Stimulated activated CD8-positive, alpha-beta memory T cell treated with anti-CD3 and anti-CD28 coated beads, Interleukin-2, amount 100 ng/mL, for 1 hour (primary cell): ENCODE measurements at places on chromosomes 2 and 18.

- DNase-seq, result no peak
Observed at GRCh38 chr2:46802665-46803546, 112.7 kb downstream of the MCFD2 start.

DNA sequence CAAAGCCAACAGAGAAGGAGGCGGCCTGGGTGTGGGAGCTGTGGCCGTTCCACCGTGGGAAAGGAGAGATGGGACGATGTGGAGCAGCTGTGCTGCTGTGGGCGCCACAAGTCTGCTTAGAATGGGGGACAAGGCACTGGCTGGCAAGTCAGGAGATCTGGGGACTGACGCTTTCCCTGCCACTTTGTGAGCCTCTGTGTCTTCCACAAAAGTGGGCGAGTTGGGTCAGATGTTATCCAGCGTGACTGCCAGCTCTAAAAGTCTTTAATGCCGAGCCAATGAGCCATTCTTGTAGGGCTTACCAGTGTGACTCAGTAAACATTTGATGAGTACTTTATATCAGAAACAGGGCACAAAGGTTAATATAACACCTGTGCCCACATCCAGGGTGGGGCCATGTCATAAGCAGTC is 113.6 kb upstream of the MGAT5 start:
- DNase-seq, result no peak

DNA sequence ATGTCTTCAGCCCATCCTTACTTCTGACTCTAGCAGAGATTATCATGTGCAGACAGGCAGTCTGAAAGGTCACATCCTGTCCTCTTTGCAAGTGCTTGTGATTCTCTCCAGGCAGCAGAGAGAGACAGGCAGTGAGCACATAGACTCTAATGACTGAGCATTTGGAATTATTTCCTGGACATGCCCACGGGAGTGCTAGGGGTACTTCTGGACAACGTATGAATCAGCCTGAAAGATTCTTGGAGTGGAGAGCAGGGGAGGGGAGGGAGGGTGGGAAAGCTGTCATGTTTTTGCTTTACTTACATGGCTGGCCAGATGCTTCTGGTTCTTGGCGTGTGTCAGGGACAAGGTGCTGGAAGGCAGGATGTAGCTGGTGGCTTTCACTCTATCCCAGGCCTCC is 150.6 kb downstream of the RIF1 start:
- DNase-seq, result no peak

DNA sequence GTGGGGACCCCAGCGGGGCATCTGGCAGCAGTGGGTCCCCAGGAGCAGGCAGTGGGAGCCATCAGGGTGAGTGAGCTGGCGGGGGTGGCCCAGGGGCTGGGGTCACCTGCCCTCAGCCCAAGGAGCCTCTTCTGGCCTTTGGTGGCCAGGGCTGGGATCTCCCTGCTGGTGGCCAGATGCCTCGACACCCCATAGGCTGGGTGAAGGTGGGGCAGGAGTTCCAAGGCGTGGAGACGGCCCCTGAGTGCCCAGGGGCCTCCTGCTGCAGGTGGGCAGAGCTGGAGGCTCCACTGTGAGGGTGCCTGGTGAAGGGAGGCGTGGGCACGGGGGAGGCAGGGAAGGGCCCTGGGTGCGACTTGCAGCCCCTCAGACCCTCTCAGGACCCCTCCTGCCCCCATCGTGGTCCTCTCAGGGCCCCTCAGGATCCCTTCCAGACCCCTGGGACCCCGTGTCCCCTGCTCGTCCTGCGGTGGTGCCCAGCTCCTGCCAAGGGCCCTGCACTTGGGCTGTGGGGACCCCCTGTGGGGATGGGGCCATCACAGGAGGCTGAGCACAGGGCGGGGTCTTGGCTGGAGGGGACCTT is 5.0 kb upstream of the GPR35 start:
- DNase-seq, result no peak

GRCh38 chr2:21256006-21256405 is 132.2 kb downstream of the TDRD15 start:
- no peak for DNase-seq

DNA sequence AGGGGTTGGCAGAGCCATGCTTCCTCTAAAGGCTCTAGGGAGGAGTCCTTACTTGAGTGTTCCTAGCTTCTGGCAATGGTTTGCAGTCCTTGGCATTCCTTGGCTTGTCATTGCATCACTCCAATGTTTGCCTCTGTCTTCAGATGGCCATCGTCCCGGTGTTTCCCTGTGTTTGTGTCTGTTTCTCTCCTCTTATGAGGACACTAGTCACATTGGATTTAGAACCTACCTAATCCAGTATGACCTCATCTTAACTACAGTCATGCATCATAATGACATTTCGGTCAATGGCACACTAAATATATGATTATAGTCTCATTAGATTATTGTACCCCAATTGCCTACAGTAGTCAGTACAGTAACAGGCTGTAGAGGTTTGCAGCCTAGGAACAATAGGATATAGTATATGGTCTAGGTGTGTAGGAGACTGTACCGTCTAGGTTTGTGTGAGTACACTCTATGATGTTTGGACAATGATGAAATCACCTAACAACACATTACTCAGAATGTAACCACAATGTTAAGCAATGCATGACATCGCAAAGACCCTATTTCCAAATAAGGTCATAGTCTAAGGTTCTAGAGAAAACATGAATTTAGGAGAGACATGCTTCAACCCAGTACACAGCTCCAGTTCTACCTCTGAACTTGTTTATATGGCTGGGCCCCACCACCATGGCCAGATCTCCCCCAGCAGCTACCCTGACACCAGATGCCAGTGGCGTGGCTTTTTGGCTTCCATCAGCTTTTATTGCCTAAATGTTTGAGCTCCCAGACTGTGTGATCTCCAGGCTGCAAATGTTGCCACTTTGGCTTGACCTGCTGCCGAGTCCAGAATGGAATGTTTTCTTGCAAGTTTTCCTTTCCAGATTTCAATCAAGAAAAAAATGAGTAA is 22.1 kb downstream of the SRD5A2 start:
- no peak for DNase-seq

DNA sequence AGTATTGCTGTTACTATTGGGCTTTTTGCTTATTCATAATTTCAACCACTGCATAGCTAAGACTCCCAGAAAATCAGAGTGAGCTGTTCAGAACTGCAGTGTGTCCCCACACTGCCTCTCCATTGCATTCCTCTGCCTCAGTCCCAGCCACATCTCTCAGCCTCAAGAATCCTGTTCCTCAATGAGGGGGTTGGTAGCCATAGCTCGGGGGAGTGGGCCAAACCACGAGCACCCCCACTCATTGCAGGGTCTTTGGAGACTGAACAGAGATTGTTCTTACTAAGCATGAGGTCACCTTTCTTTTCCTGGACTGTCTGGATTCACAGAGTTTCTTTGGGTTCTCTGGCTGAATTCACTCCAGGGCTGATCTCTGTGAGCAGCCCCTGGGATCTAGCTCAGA is 161.1 kb downstream of the GFPT1 start:
- no peak for DNase-seq

DNA sequence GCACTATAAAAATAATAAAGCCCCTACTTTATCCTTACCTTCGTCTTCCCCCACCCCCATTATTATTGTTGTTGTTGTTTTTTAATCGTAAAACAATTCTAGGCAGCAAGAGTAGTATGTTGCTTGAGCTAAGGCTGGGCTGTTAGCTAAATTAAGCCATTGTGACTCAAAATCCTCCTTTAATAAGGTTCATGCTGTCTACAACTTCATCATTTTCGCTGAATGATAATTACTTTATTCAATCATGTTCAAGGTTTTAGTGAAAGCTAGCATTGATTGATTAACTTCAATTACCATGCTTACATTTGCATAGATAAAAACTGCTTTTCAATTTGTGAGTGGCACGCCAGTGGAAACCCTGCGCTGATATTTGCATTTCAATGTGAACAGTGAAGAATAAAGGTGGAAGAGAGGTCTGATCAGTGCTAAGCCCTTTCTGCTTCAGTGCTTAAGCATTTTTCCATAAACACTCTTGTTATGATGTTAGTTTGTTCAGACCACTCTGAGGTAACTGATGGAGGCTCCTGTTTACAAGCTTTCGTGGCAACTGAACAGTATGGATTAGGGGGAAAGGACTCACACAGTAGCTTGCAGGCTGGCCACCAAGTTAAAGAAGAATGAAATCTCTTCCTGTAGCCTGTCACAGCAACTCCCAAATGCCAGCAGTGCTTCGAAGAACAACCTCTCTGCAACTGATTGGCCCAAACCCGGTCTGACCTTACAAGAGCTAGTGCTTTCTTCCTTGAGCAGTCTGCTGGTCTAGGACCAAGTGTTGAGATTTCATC is 156.8 kb downstream of the GPD2 start:
- DNase-seq, result no peak

DNA sequence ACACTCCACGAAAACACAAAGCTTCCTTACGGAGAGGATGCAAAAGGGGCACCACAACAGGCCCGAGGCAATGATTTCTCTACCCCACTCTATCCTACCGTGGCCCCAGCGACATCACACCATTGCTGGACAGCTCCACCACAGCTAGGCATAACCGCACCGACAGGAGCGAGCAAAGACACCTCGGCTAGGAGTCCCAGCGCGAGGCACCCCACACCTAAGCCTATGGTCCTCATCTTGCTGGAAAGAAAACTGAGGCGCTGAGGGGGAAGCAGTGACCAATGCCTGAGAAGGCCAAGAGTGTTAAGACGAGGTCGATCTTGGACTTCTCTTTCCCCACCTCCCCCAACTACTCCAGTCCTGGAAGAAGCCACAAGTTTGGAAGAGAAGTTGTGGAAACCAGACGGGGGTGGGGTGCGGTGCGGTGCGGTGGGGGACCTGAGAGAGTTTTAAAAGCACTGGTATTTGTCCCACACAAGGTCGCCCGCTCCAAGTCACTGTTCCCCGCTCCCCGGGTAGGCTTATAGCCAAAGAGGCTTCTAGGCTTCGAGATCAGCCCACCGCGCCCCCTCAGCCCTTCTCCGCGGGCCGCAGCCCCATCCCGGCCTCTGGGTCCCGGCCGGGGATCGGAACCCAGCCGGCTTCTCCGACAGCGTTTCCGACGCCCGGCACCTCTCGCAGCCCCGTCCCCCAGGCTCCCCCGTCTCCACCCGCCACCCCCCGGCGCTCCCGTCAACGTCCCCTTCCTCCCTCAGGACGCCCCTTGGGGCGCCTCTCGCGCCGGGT is 766 bp downstream of the PDE6D start:
- no peak for DNase-seq

DNA sequence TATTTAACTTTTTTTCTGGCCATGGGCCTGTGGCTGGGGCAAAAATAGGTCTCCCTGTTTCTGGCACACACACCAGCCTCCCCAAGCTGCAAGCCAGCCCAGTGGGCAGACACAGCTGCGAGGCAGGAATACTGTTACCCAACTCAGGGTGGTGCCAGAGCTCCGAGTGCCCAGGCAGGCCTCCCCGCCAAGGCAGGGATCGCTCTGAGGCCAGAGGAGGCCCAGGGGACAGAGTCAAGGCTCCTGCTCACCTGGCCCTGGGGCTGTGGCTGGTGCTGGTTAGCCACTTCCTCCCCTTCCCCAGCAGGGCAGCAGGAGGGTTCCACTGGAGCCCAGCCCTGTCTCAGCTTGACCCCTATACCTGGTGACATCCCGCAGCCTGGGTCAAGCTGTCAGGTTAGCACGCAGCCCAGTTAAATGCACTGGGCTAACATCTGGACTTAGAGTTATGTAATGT is 67.1 kb upstream of the EPAS1 start:
- DNase-seq, result no peak

DNA sequence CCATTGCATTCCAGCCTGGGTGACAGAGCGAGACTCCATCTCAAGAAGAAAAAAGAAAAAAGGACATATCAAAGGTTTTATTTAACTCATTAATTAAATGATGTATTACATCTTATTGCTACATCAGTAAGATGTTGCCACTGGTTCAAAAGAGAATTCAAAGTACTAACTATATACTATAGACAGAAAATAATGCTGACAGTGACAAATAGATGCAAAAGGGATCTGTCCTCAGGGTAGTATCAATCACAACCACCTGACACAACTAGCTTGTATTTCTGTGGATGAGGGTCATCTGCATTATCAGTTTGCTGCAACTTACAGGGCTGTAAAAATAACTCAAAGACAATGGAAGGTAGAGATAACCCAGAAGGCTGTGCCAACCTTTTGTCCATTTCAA is 16.4 kb upstream of the CREG2 start:
- DNase-seq, result no peak

DNA sequence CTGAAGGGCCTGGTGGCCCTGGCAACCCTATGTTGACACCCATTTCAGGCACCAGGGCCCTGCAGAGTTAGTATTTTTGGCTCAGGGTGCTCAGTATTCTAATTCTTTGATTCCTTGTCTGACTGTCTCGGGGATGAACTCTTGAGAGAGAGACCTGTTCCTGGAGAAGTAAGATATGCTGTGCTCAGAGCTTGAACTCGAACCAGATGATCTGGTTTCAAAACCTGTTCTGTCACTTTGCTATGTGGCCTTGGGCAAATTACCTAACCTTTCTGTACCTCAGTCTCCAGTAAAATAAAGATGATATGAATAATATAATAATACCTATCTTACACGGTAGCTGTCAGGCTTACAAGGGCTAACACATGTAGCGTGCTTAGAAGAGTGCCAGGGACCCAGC is 294.2 kb downstream of the DYSF start:
- no peak for DNase-seq
